Sciatic nerve (tissue), 2 donors: ENCODE measurements at places on chromosomes 2 and 18. TPM values are rescaled to one million over a fixed set of nuclear protein-coding genes. Genes with fewer than 3 reads are reported as not detected.

- no peak for DNase-seq
These were observed 54.9 kb downstream of the EPHA4 start for GRCh38 chr2:221517146-221517695.

- no peak for DNase-seq
These were observed 13.7 kb downstream of the RAPGEF4 start for GRCh38 chr2:172749388-172749787.

GRCh38 chr2:31950946-31951562 is 59.8 kb downstream of the MEMO1 start:
- DNase-seq: no peak

GRCh38 chr2:225013425-225014365 is 28.6 kb downstream of the DOCK10 start:
- DNase-seq: no peak

GRCh38 chr2:48727560-48727959 is 28.0 kb downstream of the LHCGR start:
- DNase-seq: no peak

EPHA4 gene
- 17.7 TPM for total RNA-seq

TMEM198 gene
- 2.1 TPM for total RNA-seq
